ENCODE measurements at places on chromosomes 4 and X.

- no peak for DNase-seq
Observed at GRCh38 chr4:76096076-76096475, 21.6 kb downstream of the ART3 start.

GRCh38 chr4:106083065-106083464, 187.8 kb downstream of the NPNT start:
- no peak for DNase-seq

DNA sequence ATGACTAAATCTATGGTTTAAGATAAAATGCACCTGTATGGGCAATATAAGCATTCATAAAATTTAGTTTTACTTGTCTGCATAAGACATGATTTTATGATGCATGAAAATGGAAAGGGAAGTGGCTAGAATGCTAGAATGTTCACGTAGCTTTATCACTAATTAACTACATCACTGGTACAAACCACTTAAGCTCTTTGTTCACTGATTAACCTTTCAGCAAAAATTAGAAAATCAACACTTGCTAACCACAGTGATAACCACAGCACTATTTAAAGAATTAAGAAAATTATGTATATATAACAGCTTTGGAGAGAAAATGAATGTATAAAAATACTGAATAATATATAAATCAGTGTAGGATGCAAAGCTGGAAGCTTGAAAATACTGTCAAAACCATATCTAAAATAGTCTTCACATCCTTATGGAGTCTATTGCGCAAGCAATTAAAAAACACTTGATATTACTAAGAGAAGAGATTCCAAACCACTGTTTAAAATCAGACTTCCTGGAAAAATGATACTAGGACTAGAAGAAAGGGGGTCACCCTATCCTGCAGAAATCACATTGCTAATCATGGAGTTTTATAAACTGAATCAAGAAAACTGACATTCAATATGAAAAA, 51.9 kb downstream of the EFHC2 start:
- no peak for DNase-seq

DNA sequence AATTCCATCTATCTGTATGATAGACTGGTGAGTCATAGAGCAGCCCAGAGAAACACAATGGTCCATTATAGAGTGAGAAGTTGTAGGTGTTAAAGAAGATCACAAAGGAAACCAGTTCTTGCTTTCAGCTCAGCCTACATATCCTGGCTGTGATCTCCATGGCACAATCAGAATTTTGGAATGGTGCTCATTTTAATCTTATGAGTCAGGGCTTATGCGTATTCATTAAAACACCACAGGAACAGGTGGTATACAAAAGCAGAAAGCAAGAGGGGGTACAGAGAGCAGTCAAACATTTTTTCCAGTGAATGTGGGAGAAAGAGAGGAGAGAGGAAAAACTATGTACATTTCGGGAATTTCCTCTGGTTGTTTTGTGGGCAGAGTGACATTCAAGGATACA, 126.9 kb downstream of the MFAP3L start:
- no peak for DNase-seq
